CD4-positive, alpha-beta T cell treated with Interleukin-2 at 100 ng/mL for 4 hours (primary cell): ENCODE measurements at places on chromosomes 4 and X.

GRCh38 chr4:84420608-84421007, 78.5 kb downstream of the NKX6-1 start:
- no peak for DNase-seq

DNA sequence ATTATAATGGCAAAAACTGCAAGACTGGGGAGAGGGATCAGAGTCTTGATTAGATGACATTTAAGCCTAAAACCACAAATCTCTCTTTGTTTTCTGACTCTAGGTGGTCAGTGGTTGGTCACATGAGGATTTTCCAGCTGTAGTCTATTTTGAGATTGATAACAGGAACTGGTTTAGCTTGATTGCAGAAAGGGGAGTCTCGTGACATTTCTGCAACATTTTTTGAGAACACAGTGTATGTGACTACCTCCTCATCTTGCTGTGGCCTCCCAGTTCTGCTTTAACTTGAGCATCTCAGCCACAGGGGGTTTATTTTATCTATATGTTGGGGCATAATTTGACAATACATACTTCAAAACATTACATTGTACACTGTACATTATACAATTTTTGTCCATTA, 726.4 kb upstream of the MAGEB2 start:
- DNase-seq: no peak

DNA sequence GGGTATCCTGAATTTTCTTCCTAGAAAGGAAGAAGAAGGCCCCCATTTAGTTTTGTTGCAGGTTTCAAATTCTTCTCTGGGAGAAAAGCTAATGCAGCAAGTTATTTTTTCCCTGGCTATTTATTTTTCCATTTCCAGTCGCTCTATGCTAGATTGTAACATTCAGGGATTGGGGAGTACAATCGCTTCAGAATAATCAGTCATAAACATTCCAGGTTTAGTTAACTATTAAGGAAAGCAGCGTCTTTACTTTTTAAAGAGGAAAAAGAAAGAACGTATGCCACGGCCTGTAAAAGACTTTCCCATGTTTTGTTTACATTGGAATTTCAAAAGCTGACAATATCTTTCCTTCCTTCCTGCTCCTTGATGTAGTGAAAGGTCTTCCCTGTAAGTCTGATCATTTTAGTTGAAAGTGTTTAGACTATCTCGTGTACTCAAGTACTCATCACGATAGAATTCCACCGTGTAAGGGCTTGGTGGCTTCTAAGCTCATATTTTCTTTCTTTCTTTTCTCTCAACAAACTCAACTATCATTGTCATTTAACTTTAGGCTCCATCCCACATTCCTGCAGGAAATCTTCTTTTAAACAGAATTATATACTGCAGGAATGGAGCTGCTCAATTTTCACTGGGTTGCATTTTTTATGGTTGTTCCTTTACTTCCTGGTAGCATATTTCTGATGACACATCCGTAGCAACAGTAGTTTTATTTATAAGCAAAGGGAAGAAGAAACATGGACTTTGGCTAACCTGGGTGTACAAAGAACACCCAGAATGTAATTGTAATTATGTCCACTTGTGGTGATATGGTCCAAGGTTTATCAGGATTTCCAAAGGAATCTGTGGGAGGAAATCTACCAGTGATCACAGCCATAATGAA, 213.1 kb upstream of the FAT1 start:
- DNase-seq: no peak

- no peak for DNase-seq
These were observed 2224.0 kb upstream of the AGA start for GRCh38 chr4:179666226-179666625.

DNA sequence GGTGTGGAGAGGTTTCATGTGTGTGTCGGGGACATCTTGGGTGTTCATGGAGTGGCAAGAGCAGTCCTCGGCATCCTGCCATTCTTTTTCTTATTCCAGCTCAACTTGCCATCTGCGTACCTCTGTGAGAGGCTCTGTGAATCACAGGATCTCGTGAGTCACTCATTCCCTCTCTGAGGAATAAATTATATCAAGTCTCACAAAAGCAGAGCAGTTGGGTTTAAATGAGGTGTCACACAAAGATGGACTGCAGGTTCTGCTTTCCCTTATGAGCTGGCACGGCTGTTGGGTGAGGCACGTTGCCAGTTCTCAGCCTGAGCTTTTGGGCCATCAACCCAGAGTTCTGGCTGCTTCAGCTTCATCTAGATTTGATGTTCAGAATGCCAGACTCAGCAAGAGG, 6.8 kb upstream of the OCIAD2 start:
- DNase-seq: no peak

DNA sequence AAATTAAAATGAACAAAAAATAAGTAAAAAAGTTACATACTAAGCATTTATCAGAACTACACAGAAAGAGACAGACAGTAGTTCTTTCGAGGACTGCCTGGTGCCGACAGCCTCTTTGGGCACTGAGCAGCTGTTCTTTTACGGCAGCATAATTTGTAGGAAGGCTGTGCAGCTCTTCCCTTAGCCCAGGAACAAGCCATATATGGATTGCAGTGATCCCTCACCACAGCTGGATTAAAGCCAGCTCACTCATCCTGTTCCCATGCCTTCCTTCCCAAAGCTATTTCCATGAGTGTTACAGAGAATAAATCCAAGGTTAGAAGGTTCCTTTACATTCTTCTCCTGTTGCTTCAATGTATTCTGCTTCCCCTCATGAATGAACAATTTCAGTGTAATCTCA, 71.7 kb downstream of the DDX60L start:
- no peak for DNase-seq

DNA sequence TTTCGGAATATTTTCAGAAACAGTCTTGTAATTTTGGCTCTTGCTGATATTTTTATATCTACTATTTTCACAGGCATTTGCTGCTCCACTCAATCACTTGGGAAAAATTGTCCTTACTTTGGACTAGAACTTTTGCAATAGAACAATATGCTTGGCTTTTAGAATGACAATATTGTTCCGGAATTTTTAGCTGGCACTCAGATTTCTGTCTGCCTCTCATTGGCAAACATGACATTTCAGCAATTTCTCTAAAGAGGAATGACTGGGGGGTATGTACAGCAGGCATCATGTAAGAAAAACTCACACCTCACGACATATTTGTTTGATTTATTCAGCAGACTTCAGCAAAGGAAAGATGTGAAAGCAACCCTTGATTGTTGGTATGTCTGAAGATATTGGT, 243.6 kb upstream of the GPRIN3 start:
- DNase-seq: no peak

DNA sequence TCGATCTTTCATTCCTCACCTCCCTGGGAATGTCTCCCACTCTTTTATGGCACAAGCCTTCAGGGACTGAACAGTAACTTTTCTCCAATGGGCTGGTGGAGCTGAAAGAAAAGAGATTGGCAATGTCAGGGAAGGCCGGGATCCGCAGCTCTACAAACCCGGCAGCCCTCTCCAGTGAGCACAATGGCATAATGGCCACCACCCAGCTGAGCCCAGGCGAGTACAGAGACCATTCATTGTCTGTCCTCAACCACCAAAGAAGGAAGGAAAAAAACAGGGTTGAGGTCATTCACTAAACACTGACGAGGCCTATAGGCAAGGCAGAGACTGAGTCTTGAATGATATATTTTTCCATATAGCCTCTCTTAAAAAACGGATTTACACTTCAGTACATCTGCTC, 3.6 kb downstream of the GEMIN8 start:
- DNase-seq: no peak
